ENCODE measurements at places on chromosomes 4 and X.

DNA sequence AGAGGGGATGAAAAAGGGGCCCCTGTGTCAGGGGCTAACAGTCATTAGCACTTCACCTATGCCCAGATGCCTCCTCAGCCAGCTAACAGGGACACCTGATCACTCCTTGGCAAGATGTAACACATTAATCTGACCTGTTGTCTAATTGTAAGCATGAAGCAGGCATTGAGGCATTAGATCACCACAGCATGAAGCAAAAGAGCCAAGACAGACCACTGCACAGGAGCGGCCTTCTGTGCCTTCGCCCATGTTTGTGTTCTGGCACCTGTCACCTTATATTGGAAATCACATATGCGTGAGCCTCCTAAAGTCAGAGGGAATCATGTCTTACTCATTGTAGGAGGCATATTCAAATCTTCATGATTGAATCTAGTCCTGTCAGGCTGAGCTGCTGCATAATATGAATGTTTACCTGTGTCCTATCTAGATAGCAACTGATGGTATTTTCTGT is 48.4 kb downstream of the PTTG2 start:
- DNase-seq = no peak

DNA sequence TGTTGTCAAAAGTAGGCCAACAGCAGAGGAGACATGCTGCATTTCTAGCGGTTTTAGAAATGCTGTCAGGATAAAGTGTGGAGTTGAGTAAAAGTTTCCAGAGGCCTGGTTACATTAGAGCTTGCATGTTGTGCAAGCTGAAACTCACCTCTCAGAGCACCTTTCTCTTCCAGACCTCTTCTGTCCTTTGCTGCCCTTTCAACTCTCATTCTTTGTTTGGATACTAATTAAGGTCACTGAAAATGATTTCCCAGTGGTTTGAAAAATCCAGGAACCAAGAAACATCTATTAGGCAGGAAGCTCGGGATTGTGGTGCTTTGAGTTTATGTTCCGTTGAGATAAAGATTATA is 426.6 kb downstream of the MAPK10 start:
- DNase-seq = no peak

DNA sequence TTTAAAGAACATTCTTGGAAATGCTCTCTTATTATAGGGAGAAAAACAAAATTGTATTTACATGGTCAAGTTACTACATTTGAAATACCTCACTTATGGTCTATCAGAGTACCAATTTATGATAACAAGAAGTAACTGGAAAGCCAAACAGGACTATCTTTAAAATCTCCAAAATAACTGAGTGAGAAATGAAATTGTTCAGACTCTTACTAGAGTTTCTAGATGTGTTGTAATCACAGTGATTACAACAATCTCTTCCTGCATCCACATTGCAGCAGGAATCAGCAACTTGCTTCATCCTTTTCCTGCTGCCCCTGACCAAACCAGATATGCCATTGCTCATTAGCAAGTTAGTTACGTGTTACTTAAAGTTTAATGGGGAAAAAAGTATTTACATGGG is 245.2 kb upstream of the SMIM31 start:
- DNase-seq = no peak

DNA sequence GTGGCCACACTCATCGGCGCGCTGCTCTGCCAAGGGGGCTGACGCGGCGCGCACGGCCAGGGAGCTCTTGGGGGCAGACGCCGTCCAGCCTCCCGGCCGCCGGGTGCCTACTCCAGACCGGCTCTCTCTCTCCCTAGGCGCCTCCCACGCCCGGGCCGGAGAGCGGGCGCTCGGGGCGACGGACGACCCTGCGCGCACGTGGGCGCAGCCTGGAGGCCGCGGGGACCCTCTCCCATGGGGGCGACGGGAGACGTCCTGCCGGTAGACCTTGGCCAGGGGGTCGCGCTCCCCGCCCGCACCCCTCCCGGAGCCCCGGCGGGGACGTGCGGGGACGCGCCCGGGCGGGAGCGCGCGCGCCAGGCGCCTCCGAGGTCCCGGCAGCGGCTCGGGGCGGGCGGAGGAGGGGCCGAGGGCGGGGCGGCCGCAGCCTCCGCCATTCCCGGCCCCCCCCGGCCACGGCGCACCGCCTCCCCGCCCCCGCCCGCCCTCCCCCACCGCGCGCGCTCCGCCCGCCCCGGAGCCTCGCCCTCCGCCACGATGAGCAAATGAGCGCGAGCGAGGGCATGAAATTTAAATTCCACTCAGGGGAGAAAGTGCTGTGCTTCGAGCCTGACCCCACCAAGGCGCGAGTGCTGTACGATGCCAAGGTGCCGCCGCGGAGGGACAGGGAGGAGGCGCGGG is at the start of gene MSL3:
Gene MSL3, plus strand, starts transcription at position 519 of the 681 bp plus-strand sequence. Its CDS starts 27 bp downstream, at position 546.
- peak; percentile 39 for DNase-seq

DNA sequence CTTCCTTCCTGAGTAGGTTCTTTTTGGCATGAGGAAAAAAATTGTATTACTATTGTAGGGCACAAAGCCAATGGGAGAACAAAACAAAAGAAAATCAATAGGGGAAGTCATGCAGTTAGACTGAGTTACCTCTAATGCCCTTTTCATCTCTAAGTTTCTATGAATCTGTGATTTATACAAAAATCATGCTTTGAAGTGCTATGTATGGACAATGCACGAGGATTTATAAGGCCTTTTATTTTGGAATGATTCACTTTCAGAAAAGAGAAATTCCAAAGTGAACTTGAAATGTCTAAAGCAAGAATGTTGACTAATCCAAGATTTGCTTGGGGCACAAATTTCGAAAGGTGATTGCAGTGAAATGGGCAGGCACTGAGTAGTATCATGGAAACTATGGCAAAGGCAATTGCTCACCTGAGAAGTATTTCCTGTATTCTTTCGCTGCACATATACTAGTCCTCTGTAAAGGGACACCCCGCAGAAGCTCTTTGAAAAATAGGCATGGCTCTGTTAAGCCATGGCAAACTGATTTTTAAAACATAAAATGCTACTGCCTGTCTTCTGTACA is 52.8 kb downstream of the ADGRG4 start:
- DNase-seq = no peak

- DNase-seq = no peak
These were observed 329.1 kb downstream of the GALNTL6 start for GRCh38 chr4:172142281-172142741.

DNA sequence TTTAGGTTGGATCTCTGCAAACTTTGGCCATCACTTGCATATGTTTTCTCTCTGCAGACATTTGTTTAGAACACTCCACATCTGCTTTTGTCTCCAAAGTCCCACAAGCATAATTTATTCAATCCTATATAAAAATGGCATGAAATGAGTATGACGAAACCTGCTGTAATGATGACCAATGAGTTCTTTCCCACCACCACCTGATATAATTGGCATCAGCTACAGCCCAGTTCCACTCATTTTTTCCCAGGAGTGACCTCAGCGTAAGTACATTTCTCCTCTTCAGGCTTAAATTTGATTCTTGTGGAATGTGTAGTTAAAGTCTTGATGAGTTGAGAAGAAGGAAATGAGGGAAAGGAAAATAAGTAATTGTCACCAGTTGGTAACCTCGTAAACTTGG is 205.1 kb downstream of the AWAT2 start:
- no peak for DNase-seq

- no peak for DNase-seq
These were observed 6.4 kb downstream of the SYP start for GRCh38 chrX:49193542-49193964.

GRCh38 chr4:151690164-151690870 is 70.5 kb downstream of the GATB start:
- no peak for DNase-seq

- DNase-seq = no peak
These were observed 43.1 kb upstream of the TMPRSS11E start for GRCh38 chr4:68404153-68404552.

GRCh38 chrX:30900227-30900626 is 11.2 kb upstream of the TAB3 start:
- no peak for DNase-seq

GRCh38 chr4:140152751-140153418 is 1.1 kb downstream of the MAML3 start:
- peak; percentile 19 for DNase-seq

GRCh38 chr4:155383541-155383940 is 6.8 kb upstream of the MAP9 start:
- no peak for DNase-seq

- no peak for DNase-seq
These were observed 29.6 kb upstream of the KCNE5 start for GRCh38 chrX:109654516-109655109.

DNA sequence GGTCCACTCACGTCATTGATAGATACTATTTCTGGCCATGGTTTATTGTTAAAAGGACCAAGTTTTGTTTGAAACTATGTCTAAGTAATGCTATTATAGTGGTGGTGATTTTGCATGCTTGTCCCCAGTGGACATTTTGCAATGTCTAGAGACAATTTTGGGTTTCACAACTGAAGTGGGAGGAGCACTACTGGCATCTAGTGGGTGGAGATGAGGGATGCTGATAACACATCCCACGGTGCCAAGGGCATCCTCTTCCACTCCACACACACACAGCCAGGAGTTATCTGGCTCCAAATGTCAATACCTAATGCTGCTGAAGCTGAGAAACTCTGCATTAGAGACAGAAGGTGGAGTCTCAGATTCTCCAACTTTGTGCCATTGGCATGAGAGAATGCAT is 131.2 kb downstream of the FRMPD4 start:
- no peak for DNase-seq

DNA sequence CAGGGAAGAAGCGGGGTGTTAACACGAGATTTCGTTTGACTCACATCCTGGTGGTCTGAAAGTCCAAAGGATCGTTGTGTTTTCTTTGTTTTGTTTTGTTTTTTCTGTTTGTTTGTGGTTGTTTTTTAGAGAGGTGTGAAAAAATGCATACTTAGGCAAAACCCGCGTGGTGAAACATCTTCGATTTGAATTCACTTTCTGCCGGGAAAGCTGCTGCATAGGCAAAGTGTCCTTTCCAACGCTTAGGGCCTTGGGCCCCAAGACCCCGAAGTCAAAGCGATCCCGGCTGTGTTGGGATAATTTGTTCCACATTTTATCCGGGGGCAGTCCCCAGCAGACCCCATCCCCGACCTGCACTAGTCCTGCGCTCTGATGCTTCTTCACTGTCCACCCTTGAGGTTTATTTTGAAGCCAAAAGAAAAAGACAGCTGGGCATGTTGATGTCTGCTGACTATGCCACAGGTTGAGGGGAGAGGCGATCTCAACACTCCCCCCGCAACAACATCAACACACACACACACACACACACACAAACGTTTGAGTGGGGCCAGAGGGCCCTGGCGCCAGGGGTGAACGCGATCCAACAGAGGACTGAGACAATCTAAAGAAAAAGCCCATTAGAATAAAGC is 2.0 kb downstream of the MSX1 start:
- DNase-seq = no peak

DNA sequence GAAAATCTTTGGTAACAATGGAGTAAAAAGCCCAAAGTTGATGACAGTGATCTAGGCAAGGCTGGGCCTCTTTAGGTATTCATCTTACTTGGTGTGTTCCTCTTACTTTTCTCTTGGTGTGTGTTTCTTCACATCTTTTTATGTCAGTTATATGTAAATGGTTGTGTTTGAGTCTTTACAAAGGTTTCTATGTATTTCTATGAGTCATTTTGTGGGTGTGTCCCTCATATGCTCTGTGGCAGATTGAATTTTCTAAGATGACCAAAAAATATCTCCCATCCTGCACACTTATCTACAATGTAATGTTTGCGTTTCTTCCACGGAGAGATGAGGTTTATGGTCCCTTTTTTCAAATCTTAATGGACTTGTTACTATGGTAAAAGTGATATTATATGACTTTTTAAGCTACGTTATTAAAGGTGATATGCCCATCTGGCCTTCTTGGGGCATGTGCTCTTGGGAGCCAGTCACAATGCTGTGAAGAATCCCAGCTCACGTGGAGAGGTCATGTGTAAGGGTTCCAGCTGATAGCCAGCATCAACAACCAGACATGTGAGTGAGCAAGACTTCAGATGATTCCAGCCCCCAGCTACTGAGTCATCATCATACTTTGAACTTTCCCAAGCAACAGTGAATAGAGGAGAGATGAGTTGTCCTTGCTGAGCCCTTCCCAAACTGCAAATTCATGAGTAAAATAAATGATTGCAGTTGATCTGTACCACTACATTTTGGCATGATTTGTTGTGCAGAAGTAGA is 126.9 kb downstream of the CBLL2 start:
- DNase-seq = no peak

- no peak for DNase-seq
These were observed 637.6 kb upstream of the GNPDA2 start for GRCh38 chr4:45363931-45364330.

- DNase-seq = no peak
These were observed 62.4 kb upstream of the RAI2 start for GRCh38 chrX:17923546-17923945.

DNA sequence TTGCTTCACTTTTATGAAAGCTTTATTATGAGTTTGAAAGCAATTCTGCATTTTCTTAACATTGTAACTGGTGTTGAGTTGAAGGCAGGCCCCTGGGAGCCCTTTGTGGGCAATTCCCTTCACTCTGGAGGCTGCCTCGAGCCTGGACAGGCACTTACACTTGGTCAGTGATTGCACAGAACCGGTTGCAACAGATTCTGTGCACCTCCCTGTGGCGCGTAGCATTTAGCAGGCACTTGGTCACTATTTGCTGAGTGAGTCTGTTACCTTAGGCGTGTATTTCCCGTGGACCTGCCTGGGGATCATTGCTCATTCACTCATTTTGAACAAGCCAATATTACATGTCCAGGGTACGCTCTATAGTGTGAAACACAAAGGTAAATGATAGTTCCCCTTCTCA is 80.4 kb downstream of the PTTG2 start:
- no peak for DNase-seq

GRCh38 chr4:82275431-82276331 is 98.1 kb downstream of the HNRNPD start:
- no peak for DNase-seq

DNA sequence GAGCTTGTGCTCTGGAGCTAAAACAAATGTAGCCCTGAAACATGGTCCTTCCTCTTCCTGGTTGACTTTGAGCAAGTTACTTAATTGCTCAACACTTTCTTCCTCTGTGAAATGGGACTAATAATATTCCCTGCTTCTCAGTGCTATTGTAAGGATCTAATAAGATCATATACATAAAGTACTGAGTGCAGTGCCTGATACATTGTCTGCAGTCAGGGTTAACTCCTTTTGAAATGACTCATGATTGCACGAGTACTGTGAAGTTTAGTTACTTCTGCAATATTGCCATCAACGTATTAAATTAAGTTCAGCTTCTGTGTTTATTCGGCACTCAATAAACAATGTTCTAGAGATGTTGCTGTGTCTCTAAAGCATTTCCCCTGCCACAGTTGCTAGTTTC is 91.8 kb upstream of the HPRT1 start:
- no peak for DNase-seq

DNA sequence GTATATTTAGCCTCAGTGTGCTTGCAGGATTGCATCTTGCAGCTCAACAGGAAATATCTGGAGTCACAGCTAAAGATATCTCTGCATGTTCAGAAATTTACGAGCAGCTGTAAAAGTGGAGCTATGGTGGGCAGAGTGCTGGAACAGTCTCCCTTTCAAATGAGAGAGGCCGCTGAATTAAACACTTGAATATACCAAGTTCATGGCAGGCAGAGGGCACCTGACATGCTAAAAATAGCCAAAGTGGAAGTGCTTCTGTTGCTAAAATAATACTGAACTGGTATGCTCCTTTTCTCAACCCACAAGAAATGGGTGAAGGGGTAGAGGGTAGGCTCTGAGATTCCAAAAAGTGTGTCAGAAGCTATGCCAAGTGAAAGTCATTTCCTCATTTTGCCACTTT is 98.1 kb downstream of the MGST2 start:
- DNase-seq = no peak

Measured in GM12891 (cell line).